GM20000 (cell line): ENCODE measurements at places on chromosomes 16 and 17.

DNA sequence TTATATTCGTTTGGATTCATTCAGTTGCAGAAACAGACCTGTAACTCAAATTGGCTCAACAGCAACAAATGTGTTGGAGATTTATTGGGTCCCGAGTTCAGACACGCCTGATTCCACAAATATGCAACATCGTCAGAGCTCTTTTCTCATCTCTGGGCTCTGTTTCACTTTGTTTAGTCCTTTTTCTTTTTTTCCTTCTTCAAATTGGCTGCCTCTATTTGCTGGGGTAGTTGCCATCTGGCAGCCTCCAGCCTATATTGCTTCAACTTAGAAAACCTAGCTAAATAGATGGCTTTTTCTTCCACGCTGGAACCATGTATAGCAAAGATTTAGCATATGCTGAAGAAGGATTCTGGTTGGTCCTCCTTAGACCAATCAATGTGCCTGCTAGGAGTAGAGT, 398.5 kb downstream of the RBFOX1 start:
- DNase-seq = no peak

GRCh38 chr17:836151-836550, 54.0 kb downstream of the MRM3 start:
- DNase-seq = no peak

- no peak for DNase-seq
Measured at GRCh38 chr16:18003033-18003432, 333.5 kb downstream of the NPIPA8 start.

DNA sequence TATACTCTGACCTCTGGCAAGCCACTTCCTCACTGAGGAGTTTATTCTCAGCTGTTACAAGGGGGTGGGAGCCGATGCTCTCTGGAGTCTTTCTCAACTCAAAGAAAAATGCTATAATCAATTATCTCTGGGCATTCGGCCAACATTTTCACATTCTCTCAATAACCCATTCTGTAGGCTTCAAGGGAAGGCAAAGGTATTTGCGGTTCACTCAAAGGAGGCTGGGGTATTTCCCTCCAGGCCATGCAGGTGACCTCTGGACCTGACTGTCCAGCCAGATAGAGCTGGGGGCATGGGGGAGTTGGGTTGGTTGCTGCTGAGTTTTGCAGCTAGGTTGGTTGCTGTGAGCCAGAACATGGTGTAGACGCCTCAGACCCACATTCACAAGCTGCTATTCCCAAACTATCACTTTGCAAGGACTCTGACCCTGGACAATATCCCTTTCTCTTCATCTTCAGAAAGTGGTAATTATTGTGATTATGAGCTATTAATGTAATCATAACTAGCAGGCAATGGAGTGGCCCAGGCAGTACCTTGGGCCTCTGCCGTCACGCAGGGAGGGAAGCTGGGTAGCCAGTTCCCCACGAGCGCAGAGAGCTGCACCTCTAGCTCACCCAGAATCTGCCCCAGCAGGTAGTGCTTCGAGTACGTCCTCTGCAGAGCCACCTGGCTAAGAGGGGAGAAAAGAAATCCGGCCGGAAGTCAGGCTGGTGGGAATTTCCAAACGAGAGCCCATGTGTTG, 42.1 kb downstream of the AIPL1 start:
- no peak for DNase-seq

DNA sequence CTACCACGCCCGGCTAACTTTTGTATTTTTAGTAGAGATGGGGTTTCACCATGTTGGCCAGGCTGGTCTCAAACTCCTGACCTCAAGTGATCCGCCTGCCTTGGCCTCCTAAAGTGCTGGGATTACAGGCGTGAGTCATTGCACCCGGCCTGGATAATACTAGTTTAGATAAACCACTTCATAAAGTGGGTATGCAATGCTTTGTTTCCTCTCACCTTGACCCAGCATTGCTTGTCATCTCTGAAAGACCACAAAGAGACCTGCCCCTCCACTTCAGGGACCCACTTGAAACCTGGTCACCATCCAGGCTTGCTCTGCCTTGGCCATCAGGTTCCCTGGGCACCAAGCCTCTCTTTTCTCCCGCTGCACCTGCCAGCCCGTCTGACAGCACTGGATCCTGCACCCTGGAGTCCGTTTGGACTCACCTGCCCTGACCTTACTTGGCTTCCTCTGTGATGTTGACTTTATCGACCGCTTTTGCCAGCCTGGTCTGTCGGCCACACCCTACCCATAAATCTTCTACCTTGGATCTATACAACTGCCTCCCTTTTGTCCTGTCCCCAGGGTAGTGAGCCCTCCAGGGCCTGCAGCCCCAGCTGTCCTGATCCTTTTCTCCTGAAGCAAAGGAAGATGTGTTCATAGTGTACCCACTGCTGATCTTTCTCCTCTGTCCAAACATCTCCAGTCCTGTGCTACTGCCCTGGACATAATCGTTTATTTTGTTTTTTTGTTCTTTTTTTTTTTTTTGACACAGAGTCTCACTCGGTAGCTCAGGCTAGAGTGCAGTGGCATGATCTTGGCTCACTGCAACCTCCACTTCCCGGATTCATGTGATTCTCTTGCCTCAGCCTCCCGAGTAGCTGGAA, 12.7 kb upstream of the ZG16 start:
- no peak for DNase-seq

- DNase-seq = no peak
Measured at GRCh38 chr16:35732046-35732810, 2272.8 kb downstream of the TP53TG3F start.

DNA sequence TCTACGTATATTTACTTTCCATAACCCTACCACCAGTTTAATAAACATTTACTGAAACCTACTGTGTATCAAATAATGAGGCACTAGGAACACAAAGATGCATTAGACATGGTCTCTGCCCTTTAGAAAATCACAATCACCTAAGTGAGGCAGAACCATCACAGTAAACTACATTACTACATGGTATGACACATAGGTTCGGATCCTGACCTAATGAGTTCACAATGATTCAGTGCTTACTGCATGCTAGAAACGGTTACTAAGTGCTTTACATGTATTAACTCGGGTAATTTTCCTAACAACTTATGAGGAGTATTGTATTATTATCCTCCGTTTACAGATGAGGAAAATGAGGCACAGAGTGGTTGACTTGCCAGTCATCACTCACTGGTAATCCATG, 5.2 kb upstream of the SYNRG start:
- DNase-seq = no peak

- DNase-seq = no peak
Measured at GRCh38 chr17:50771991-50772785, 4.9 kb upstream of the ANKRD40CL start.

- no peak for DNase-seq
Measured at GRCh38 chr17:1300371-1300905, 21.0 kb downstream of the TRARG1 start.

DNA sequence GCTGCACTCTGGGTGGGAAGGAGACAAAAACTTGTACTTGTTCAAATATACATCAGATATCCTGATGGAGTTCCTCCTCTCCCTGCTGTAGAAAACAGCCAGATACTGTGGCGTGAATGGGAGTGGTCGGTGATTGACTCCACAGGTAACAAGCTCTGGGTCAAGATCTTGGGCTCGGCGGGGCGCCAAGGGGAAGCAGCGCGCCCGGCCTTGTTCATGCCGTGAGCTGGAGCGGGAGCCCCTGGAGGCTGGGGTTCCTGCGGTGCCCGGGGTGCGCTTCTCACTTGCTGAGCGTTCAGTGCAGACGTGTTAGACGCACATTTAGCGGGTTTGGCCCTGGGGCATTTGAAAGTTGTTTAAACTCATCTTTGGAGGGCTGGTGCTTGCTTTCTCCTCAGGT, 44.4 kb downstream of the BANP start:
- DNase-seq = no peak

DNA sequence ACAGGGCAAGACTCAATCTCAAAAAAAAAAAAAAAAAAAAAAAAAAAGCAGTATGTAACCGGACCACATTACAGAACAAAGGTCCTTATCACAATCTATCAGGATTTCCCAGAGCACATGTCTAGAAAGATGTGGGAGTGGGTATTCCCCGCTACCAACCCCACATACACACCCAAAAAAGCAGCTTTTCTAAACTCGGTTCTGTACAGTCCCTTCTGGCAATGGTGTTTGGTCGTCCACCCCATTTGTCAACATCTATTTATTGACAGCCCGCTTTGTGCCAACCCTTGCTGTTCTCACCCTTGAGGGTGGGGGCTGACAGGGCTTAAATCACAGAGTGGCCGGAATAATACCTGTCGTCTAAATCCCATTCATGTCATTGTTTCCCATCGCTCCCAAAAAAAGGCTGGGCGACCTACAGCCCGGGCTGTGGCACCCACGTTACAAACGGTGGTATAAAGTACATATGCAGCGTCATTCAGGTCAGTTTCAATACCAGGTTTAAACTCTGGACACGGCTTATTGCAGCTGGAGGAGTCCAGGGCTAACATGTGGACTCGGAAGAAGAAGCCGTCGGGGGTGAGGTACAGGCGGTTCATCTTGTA, 3.6 kb downstream of the C17orf58 start:
- DNase-seq = peak; percentile 36

DNA sequence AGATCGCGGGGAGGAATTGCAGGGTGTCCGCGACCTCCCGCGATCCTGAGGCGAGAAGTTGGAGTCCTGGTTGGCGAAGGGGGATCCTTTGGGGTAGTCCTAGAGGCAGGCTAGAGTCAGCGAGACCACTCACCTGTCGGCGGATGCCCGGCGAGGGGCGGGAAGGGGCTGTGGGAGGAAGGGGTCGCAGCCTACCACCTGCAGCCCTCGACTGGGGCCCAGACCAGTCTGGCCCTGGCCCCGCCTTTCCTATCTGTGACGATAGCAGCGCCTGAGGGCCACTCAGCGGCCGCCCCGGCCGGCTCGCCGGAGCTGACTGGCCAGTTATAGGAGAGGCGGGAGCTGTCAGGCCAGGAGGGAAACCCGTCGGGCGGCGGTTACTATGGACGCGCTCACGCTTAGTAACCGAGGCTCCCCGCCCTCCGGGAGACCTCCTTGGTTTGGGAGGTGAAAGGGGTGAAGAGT, at the start of gene TEKT3:
Gene TEKT3 (minus strand): TSS at position 213 of the 465 bp plus-strand sequence. CDS start 10,012 bp downstream, outside the sequence.
- DNase-seq = no peak

DNA sequence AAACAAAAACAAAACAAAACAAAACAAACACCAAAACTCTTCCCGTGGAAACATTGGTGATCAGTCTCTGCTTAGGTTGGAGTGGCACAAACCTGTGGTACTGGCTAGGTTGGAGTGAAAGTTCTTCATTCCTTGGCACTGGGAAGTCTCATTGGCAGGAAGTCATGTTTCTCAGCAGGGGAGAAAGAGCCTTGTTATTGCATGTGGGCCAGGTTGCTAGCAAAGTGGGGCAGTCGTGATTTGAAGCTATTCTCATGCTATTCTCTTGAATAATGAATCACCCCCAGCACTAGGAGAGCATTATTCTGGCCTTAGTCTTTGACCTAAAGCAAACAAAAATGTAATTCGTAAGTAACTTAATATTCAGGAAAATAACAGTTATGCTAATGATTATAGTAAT, 24.3 kb upstream of the B4GALNT2 start:
- no peak for DNase-seq

GRCh38 chr16:51210087-51210486, 59.0 kb upstream of the SALL1 start:
- no peak for DNase-seq

DNA sequence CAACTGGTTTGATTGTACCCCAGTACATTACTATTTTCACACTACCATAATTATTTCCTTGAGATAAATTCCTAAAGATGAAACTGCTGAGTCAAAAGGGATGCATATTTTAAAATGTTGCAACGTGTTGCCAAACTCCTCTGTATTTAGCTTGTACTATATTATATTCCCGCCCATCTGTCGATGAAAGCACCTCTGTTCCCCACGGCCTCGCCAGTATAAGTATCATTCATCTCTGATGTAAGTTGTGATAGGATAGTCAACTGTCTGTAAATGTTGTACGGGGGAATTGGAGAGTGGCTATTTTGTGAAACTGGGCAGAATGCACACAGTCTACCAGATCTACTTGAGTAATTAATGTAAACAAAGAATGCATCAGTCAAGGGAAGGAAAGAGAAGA, 47.7 kb upstream of the TNRC6A start:
- no peak for DNase-seq

- no peak for DNase-seq
Measured at GRCh38 chr16:23966597-23967394, 131.0 kb downstream of the PRKCB start.

DNA sequence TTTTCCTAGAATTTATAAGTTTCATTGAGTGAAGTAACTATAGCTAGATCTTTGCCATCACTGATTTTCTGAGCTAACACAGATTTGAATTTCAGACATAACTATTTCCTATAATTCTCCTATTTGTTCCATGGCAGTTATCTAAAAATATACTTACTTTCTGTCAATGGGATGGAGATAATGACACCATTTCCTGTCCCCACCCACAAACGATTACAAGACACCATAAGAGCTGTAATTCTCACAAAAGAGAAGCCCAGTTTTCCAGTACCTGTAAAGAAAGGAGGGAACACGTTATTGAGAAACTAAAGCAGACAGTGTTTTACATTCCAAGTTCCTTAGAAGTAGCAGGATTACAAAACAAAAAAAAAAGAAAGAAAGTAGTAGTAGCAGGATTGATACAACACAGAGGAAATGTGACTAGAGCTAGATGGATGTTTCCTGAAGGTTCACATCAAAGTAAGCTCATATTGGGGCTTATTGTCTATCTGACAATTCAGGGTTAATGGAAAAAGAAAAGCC, 110.9 kb upstream of the TOB1 start:
- DNase-seq = no peak

- DNase-seq = no peak
Measured at GRCh38 chr17:55794725-55795482, 44.1 kb downstream of the PCTP start.

- DNase-seq = no peak
Measured at GRCh38 chr16:80007231-80007630, 406.7 kb upstream of the MAF start.

- peak; percentile 7 for DNase-seq
Measured at GRCh38 chr17:64003526-64004121, 5.5 kb downstream of the PRR29 start.

GRCh38 chr17:19461681-19462080, 50.6 kb downstream of the RNF112 start:
- no peak for DNase-seq

- no peak for DNase-seq
Measured at GRCh38 chr17:76697702-76698465, 12.9 kb downstream of the MXRA7 start.

GRCh38 chr17:10757647-10758046, 27.8 kb upstream of the TMEM220 start:
- DNase-seq = no peak

DNA sequence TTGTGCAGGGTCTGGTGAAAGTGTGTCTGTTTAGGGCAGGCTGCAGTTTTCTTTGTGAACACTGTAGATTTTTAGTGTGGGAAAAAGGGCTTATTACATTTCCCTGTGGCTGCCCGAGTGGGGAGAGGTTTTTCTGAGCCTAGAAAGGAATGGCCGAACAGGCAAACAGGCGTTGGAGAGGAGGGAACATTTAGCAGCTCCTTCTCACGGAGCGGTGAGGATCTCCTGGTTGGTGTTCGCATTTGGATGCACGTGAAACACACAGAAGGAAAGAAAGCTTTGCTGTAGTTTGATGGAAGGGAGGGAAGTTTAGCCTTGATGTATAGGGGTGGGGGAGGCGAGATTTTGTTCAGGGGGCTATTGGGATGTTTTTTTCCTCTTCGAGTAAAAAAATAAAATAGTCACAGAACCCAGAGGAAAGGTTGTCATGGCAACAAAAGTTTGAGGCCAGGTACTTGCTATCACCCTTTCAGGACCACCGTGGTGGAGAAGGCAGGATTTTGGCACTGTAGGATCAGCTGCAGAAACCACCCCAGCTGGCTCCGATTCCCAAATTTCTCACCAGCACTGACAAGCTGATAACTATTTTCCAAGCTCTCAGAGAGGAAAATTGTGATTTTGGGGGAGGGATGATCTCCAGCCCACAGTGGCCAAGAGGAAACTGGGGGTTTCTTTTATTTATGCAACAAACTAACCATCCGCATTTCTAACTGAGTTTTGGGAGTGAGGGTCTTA, 3.5 kb downstream of the GSG1L start:
- no peak for DNase-seq
